ENCODE measurements at places on chromosomes 4 and X.
A peak's percentile ranks its signal among the peaks of the same experiment; 100 is the strongest.

GRCh38 chr4:8510611-8511285 is 69.4 kb upstream of the GPR78 start:
- DNase-seq, result no peak

DNA sequence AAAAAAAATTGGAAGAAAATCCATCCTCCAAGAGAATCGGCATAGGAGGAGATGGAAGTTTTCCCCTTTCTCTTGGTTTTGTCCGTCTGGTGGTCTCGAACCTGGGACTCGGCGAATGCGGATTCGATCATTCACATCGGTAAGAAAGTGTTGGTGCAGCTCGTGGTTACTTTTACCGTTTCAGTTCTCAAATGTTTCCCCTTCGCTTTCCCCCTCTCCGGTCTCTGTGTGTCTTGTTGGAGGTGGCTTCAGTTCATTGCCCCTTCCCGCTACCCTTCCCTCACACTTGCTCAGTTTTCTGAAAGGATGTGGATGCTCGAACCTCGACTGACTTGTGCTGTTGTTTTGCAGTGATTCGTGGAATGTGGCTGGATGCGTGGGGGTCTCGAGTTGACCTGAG is 840 bp downstream of the GRID2 start:
- peak; percentile 36 for DNase-seq

- DNase-seq, result peak; percentile 72
Measured at GRCh38 chrX:38220415-38221390, at the start of gene SRPX. Gene SRPX (minus strand): TSS chrX:38220871. CDS start chrX:38220792, 79 bp downstream.

GRCh38 chrX:139930916-139931645 is 1.8 kb downstream of the ATP11C start:
- peak; percentile 63 for DNase-seq

DNA sequence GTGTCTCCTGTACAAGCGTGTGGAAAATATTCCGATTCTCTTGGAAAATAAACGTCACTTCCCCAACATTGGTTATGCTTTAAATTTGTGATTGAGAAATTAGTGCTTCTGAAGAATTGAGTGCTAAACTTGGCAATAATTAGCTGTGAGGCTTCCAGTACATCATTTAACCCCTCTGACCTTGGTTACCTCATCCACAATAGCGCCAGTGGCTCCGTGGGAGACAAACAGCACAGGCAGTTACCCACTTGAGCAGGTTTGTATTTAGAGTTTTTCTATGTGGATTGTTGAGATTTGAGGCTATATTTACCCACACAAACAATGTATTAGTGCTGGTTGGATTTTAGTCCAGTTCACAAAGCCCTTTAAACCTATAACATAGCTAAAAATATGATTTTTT is 476.5 kb downstream of the NKX6-1 start:
- no peak for DNase-seq

GRCh38 chr4:187071946-187072600 is 348.4 kb upstream of the FAT1 start:
- no peak for DNase-seq

DNA sequence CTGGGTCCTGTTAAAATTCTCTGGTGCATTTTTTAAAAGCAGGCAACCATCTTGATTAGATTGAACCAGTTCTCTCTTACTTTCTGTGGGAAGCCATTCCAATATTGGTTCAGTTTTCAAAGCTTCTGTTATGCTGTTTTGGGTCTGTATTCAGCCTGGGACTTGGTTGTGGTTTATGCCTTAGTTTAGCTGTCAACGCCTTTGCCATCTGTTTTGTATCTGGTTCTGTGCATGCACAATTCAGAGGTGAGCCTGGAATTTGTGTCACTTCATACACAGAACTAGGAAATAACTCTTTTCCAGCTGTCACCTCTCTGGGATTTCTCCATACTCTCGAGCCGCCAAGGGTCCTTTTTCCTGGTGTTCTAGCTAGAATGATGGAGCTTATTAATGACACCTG is 46.2 kb downstream of the STAP1 start:
- DNase-seq, result no peak

DNA sequence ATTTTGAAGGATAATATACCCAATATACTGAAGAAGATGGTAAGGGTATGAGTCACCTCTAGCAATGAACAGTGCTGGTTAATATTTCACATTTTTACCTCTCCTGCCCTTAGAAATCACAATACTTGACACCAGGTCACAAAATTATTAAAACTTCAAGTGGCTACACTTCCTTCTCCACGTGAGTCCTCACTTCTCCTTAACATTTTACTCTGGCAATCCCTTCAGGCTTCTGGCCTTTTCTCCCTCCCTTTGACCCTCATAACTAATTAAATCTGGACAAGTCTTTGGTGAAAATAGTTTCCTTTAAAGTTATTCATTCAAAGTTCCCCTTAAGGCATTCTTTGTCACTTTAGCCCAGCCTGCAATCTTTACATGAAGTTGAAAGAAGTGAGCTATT is 190.4 kb downstream of the UNC5C start:
- DNase-seq, result no peak

DNA sequence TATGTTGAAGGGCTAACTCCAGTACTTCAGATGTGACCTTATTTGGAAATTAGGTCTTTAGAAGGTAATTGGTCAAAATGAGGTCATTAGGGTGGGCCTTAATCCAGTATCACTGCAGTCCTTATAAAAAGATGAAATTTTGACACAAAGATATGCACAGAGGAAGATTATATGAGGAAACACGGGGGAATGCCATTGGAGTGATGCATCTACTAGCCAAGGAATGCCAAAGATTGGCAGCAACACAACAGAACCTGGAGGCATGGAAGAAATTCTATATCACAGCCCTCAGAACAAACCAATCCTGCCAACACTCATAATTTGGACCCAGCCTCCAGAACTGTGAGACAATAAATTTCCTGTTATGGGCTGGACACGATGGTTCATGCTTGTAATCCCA is 17.6 kb downstream of the TRIM61 start:
- no peak for DNase-seq

GRCh38 chr4:67885762-67886161 is 2.0 kb upstream of the TMPRSS11D start:
- no peak for DNase-seq

- no peak for DNase-seq
Measured at GRCh38 chr4:137387924-137388323, 144.4 kb downstream of the PCDH18 start.

- DNase-seq, result no peak
Measured at GRCh38 chrX:133958997-133959688, 26.3 kb downstream of the GPC3 start.

DNA sequence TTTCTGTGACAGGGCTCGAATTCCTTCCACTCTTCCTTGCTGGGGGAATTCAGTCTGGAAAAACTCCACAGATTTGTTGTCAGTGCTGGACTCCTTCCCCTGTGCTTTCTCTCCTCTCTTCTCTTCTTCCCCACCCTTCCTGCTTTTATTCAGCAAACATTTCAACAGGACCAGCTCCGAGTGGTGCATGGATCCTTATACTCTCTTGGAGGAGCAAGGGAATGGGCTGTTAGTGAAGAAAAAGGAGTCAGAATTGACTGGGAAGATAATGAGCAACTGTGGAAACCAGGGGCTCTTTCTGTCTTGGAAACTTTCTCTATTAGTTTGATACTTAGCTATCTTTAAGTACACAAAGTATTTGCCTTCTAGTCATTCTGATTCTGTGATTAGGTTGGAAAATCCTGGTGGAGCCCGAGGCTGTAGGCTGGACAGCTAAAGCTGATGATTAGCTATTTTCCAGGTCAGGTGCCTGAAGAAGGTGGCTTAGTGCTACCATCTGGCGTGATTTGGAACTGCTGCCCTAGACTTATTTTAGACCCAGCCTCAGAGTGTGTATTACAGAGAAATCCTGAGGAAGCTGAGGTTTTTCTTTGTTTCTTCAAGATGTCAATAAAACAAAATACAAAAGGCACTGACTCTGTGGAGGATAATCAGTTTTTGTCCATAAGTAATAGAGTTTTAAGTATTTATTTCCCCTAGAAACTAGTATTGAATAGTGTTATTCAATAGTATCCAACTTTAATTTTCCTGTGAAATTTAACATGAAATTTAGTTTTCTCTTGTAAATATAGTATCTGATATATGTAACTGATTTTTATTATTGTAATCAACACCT is 38.4 kb downstream of the NAP1L5 start:
- peak; percentile 72 for DNase-seq

DNA sequence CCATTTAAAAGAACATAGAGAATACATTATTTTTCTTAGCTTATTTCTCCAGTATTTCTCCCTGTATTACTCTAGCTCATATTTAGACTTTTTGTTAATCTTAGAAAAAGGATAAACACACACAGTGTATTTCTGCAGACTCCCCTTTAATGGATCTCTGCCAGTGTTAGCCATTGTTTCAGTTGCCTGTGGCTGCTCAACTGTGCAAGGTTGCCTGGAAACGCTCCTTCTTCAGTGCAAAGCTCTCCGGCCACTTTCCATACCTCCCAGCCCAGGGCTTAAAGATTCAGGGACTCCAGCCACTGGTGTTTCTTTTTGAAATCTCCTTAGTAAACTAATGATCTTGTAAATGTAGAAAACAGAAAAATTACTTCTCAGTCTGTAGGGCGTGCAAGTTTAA is 104.9 kb downstream of the SLIT2 start:
- no peak for DNase-seq

DNA sequence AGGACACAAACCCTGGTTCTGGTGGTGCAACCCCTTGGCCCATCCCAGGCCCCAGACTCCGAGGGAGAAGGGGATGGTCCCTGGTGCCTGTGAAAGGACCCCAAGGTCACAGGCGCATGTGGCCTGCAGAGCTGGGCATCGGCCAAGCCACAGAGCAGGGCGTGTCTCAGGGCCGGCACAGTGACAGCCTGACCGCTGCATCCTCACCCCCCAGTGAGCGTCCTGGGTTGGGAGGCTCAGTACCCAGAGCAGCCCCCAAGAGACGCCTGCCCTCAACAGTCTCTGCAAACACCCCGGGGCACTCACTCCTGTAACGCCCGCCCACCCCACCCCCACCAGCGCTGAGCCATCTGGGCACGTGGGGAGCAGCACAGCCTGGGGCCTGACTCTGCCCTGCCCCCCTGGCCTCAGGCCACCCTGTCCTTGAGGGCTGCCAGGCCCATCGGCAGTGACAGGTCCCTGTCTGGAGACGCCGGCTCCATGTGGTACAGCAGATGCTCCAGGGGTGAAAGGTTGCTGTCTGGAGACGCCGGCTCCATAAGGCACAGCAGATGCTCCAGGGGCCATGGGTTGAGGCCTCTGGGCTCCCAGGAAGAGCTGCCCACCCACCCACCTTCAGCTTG is 24.5 kb upstream of the CPLX1 start:
- no peak for DNase-seq

- peak; percentile 68 for DNase-seq
Measured at GRCh38 chr4:113278324-113278934, 229.0 kb downstream of the ANK2 start.

GRCh38 chrX:46791927-46792809 is 33.2 kb upstream of the SLC9A7 start:
- DNase-seq, result peak; percentile 54

DNA sequence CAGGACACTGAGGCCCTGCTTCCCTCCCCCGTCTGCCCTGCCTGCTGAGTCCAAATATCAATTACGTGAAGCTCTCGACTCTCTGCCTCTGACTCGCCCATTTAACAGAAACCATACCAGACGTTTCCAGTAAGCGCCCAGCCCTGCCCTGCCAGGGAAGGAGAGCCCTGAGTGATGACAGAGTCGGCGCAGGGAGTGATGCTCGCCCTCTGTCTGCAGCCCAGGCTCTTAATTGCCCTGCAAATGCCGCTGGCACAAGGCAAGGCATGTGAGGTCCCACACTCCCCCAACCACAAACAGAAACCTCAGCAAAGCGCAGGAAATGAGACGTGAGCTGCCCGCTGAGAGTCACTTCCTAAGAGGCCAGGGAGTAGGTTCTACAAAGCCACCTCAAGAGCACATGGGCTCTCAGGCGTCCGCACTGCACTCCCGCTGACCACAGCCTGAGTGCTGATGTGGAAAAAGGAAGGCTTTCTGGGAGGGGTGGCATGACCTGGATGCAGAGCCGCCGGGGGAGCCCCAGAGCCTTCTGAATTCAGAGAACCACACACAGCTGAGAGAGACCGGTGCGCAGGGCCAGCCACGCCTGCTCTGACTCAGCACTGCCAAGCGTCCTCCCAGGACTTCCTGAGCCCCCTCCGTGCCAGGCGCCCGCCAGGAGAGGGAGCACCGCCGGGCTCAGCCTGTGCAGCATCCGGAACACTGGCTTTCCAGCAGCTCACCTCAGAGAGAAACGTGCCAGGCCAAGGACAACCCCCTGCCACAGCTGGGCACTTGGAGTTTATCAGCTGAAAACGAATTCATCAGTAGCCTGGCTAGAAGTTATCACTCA is 5.3 kb downstream of the ZFYVE28 start:
- peak; percentile 94 for DNase-seq
